ENCODE measurements at places on chromosomes 2 and 18.
A peak's percentile ranks its signal among the peaks of the same experiment; 100 is the strongest.

GRCh38 chr18:57107140-57107832, 39.6 kb upstream of the BOD1L2 start:
- DNase-seq, result no peak

DNA sequence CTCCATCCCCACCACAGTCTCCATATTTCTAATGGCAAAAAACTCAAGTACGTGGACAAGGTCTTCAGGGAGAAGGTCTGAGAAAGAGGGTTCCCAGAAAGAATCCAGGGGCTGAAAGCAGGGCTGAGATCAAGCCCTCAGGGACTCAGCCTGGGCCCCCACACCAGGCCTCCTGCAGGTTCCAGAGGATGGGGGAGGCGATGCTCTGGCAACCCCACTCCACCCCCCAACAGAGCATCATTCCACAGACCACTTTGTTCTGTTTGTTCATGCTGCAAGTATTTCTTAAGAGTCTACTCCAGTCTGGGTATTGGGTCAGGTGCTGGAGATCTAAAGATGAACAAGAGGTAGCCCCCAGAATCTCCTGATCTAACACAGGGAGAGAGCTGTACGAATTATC, 32.2 kb downstream of the ZBTB7C start:
- no peak for DNase-seq

- no peak for DNase-seq
These were observed 9.6 kb upstream of the EXOC6B start for GRCh38 chr2:72835403-72835802.

- no peak for DNase-seq
These were observed 185.8 kb upstream of the ID2 start for GRCh38 chr2:8496079-8496478.

DNA sequence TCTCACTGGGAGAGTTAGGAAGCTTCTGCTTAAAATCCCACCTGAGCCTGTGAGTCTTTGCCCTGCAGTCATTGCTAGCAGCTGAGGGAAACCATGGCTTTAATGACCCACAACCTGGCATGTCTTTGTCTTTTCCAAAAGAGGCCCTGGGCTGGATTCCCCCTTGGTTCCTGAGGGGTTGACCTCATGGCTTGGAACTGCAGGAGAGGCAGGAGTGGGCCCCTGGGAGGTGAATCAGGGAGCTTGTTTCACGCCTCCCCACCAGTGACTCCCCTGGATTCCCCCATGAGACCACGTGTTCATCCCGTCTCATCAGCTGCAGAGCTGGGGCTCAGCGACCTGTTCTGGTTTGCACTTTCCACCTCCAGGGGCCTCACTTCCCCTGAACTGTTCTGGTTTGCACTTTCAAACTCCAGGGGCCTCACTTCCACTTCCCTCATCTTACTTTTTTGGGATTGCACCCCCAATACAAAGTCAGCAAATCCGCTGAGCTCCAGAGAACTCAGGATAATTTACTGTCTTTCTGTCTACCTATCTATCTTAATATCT, 58.5 kb upstream of the TMEM18 start:
- no peak for DNase-seq

- no peak for DNase-seq
These were observed 477.8 kb upstream of the DCC start for GRCh38 chr18:51862051-51862715.

GRCh38 chr2:127829845-127830246, 18.9 kb upstream of the WDR33 start:
- peak; percentile 91 for DNase-seq
